ENCODE measurements at places on chromosomes 5 and 9.

- DNase-seq = no peak
These were observed 315.5 kb downstream of the SEMA5A start for GRCh38 chr5:9230355-9230754.

- DNase-seq = peak; percentile 1
These were observed 107.4 kb downstream of the MCTP1 start for GRCh38 chr5:95177456-95177855.

DNA sequence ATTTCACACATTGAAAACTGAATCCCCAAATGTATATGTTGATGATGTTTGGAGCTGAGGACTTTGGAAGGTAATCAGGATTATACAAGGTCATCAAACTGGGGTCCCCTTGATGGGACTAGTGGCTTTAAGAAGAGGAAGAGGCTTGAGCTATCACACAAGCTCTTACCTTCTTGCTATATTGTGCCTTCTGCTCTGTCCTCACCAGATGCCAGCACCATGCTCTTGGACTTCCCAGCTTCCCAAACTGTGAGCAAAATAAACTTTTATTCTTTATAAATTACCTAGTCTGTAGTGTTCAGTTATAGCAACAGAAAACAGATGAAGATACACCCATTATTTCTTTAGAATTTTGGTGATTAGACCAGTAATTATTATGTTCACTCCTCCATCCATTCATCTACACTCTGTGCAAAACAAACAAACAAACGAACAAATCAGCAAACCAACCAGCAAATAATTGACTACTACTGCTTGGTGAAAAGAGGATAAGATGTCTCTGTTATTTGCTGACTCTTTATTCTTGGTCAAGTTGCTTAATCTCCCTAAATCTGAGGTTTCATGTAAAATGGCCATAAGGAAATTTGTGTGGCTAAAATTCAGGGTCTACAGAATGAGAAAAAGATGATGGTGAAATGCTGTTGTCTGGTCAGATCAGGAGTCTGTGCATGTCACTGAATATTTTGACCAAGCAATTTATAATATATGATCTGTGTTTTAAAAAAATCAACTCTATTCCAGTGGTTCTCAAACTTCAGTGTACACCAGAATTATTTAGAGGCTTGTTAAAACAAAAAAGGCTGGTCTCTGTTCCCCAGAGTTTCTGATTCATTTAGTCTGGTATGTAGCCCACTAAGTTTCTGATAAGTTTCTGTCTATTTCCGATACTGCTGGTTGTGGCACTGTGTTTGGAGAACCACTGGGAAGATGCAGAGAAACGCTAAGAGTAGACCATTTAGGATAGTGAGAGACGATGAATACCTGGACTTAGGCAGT, 854.1 kb downstream of the MAT2B start:
- no peak for DNase-seq

GRCh38 chr9:90073186-90073945, 468.6 kb downstream of the GADD45G start:
- DNase-seq = no peak

DNA sequence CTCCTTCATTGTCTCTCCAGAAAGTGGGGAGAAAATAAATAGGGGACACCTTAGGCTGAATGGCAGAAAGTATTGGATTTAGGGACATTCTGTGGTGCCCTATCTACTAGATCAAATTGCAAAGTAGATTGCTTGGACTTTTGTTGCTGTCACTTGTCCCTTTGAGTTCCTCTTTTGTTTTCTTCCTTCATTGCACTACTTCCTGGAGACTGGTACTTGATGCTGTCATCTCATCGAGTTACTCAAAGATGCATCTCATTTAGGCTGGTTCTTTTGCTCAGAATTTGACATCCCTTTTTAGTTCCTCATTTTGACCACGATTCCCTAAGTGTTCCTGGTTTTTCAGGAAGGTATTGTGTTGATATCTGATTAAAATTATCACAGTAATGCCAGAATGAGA, 137.6 kb downstream of the ADGRV1 start:
- DNase-seq = no peak

- DNase-seq = no peak
These were observed 1.1 kb downstream of the GPBP1 start for GRCh38 chr5:57174890-57175510.

- DNase-seq = peak; percentile 69
These were observed 108.2 kb downstream of the UBE2R2 start for GRCh38 chr9:33924978-33925797.

- no peak for DNase-seq
These were observed 13.2 kb downstream of the TSPAN17 start for GRCh38 chr5:176660530-176660859.

- DNase-seq = peak; percentile 74
These were observed 106.8 kb upstream of the PTGER4 start for GRCh38 chr5:40572937-40573336.

GRCh38 chr5:179791881-179792611, 1.7 kb upstream of the LTC4S start:
- DNase-seq = no peak

DNA sequence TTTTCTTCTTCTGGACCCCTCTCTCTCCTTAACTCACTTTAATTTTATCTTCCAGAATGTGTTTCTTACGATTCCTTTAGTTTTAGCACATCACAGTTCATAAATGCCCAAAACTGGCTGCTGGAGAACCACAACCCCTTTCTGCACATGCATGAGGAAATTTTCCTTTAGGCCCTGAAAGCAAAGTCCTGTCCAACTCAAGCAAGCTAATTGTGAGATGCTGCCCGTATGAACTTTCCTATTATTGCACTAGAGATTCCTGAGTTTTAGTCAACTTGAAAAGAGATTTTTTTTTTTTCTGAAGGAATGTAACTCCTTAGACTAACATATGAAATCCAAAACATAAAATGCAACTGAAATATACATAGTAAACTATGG, 52.1 kb upstream of the DAB2 start:
- peak; percentile 59 for DNase-seq

Data from EH (cell line).